ENCODE measurements at places on chromosomes 3 and 15. TPM values are rescaled to one million over a fixed set of nuclear protein-coding genes. Genes with fewer than 3 reads are reported as not detected.
A peak's percentile ranks its signal among the peaks of the same experiment; 100 is the strongest.

DNA sequence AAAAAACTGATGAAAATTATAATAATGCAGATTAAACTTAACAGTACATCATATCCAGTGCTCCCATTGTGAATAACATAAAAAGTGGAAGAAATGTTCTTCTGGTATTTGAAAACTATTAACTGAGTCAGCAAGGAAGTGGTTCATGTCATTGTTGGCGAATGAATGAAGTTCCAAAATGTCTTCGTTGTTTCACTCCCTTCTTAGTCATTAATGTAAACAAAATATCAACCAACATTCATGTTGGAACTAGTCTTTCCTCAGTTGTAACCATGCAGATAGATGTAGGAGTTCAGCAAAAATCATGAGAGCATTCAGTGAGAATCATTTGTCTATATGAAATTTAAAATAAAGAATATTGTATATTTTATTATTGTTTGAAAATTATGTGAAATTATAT is 44.1 kb upstream of the ICE2 start:
- DNase-seq, result no peak

GRCh38 chr3:161305095-161305991 is 66.0 kb downstream of the SPTSSB start:
- DNase-seq, result no peak

DNA sequence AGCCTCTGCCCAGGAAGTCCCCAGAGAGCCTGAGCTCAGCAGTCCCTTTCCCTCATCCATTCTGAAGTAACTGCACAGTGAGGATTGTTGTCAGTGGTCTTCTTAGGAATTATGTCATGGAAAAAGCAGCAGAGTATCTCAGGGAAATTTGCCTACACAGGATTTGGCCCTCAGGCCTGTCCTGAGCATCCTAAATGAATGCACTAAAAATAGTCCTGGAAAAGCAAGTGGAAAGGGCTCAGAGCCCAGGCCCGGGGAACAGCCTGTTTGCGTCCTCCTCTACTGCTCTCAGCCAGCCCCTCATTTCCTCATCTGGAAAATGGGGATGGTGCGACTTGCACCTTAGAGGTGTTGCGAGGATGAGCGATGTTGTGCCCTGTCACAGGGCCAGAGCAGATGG is 21.6 kb downstream of the LYSMD4 start:
- DNase-seq, result no peak

DNA sequence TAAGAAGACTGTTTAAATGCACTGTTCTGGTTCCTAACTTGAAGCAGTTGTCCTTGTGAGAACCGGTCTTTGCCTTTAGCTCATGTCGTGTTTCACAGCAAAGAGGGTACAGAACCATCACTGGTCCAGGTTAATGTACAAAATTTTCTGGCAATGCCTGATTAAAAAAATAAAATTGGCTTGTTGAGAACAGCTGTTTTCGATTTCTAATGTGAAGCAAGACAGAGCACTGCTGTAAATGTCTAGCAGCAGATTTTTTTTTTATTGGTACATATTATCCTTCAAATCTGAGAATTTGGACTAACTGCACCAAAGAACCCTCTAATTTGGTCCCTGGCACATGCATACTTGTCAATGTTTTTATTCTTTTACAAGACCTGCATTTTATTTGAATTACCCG is 103.3 kb downstream of the STT3B start:
- DNase-seq, result no peak

GRCh38 chr3:37984596-37984995 is 6.0 kb upstream of the VILL start:
- no peak for DNase-seq

GRCh38 chr3:54599716-54600115 is 328.1 kb downstream of the LRTM1 start:
- DNase-seq, result peak; percentile 15

- DNase-seq, result no peak
Observed at GRCh38 chr3:177378168-177378567, 180.9 kb upstream of the TBL1XR1 start.

GRCh38 chr3:53999725-54000124 is 108.1 kb upstream of the SELENOK start:
- no peak for DNase-seq

- no peak for DNase-seq
Observed at GRCh38 chr15:66876731-66877476, 174.9 kb downstream of the SMAD6 start.

DNA sequence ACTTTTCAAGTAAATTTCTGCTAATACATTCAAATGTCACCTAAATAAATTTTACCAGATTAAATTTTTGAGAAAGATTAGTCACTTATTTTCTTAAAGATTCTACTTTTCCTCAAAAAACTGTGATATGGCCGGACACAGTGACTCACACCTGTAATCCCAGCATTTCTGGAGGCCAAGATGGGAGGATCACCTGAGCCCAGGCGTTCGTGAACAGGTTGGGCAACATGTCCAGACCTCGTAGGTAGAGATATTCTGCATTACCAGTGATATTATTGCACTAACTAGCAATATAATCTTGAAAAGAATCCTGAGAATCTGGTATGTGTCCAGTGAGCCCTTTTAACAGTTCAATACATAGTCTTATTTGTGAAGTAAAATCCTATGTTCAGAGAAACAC is 61.7 kb downstream of the CBLB start:
- no peak for DNase-seq

GRCh38 chr15:78661001-78661400 is 20.0 kb upstream of the CHRNB4 start:
- no peak for DNase-seq

GRCh38 chr3:152428577-152428976 is 159.8 kb downstream of the MBNL1 start:
- no peak for DNase-seq

DNA sequence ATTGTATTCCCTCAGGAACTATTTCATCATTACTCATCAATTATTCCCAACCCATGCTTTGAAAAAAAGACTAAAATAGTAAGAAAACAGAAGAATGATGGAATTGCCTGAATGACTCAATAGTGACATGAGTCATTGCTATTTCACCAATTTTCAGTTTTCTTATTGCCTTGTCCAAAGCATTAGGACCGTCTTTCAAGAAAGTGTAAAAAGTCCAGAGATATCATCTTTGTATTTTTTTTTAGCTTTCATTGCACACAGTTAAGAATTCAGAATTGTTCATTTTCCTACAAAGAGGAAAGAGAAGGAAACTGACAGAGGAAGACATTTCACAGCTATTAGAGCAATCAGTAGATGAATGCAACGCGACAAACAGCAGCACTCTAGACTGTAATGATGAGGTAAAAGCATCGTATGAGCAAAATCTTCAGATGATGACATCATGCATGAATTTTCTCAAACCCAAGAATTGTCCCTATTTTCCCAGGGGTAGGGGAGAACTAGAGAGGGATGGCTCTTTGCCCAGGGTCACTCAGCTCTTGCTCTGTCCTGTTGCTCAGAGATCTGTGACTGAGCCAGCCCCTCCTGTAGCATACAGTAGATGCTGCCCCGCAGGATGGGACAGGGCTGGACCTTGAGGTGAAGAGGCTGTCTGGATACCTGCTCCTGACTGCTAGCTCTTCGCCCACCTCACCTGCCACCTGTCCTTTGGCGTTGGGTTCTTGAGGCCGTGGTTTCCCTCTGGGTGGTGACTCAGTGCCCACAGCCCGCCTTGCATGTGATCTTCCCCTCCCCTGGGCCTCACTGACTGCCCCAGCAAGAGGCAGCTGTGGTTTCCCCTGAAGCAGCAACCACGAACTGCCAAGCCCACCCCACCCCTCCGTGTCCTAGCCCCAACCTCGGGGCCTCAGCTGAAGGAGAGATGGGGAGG is 84.8 kb downstream of the PPCDC start:
- no peak for DNase-seq

DNA sequence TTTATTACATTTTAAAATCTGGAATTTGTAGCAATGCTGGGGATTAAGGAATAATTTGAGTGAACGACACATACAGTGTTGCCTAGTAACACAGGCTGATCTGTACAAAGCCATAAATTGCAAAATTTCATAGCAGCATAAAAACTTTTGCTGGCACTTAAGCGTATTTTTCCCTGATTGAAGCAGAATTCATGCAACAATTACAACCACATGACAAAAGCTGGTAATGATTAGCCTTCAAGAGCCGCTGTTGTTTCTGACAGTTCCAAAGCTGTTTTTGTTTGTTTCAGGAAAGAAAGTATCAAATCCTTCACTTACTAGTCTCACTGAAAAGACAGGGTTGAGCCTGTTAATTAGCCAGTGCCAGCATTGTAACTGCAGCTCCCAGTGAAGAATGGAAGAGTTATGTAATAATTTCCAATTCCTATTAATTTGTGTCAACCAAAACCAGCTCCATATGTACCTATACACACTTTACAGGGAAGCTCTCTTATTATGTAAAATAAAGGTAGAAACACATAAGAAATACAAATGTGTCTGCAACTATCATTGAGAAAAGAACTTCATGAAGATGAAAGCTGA is 60.7 kb downstream of the AGTR1 start:
- no peak for DNase-seq

Gene KBTBD13
- 0.07 TPM for polyA plus RNA-seq

Gene RASL12
- polyA plus RNA-seq, result 8.2 TPM

Gene HESX1
- polyA plus RNA-seq, result 2.9 TPM

Gene TMF1
- 43.4 TPM for polyA plus RNA-seq

Gene WDR72
- 55.7 TPM for polyA plus RNA-seq

Gene SKOR1
- 0.58 TPM for polyA plus RNA-seq
